ENCODE measurements at places on chromosomes 12 and 14. TPM values are rescaled to one million over a fixed set of nuclear protein-coding genes. Genes with fewer than 3 reads are reported as not detected.

GRCh38 chr14:101835566-101835965 is 74.1 kb downstream of the PPP2R5C start:
- no peak for DNase-seq

- no peak for DNase-seq
These were observed 4.1 kb upstream of the HOXC6 start for GRCh38 chr12:54024127-54024526.

GRCh38 chr12:101678081-101678480 is 19.4 kb upstream of the CHPT1 start:
- no peak for DNase-seq

DNA sequence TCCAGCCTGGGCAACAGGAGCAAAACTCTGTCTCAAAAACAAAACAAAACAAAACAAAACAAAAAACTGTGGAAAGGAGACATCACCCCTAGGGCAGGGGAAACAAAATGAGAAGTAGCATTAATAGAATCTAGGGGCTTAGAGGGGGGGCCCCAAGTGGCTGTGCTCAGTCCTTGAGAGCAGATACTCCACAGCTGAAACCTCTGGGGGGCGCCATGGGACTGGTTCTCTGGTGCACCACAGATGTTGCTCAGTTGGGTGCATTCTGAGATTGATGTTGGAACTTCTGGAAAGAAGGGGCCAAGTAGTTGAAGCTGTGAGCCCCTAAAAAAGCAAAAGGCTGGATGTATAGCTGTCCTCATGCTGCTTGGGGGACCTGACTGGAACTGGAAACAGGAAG is 11.8 kb upstream of the SYNE2 start:
- peak; percentile 71 for DNase-seq

GRCh38 chr14:90894241-90894640 is 78.0 kb upstream of the TTC7B start:
- DNase-seq, result no peak

DNA sequence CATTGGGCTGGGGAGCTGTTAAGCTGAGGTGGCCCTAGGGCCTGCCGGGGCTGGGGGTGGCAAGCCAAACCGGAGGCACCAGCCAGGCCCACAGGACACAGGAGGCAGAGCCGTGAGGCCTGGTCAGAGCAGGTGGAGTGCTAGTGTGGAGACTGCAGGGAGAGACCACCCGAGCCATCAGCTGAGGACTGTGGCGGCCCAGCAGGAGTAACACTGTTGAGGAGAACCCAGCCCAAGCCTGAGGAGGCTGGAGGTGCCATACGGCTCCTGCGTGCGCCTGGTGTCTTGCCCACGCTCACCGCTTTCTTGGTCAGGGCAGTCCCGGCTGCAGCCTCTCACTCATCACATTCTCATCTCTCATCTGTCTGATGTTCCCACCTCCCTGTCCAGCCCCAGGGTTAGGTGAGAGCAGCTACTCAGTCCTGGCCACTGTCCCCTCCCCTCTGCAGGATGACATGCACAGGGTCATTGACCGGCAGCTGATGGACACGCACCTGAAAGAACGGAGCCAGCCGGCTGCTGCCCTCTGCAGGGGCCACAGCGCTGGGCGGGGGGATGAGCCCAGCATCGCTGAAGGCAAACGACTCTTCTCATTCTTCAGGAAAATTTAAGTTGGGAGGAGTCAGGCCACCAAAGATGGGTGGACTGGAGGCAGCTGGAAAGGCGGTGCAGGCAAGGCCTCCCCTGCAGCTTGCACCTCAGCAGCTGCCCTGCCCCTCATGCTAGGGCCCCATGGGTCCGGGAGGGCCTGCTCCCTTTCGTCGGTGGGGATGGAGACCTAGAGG is 23.8 kb downstream of the RAB35 start:
- no peak for DNase-seq

- DNase-seq, result no peak
These were observed 28.7 kb downstream of the SIX6 start for GRCh38 chr14:60537663-60538062.

The TMEM229B gene
- 0.93 TPM for total RNA-seq

DNA sequence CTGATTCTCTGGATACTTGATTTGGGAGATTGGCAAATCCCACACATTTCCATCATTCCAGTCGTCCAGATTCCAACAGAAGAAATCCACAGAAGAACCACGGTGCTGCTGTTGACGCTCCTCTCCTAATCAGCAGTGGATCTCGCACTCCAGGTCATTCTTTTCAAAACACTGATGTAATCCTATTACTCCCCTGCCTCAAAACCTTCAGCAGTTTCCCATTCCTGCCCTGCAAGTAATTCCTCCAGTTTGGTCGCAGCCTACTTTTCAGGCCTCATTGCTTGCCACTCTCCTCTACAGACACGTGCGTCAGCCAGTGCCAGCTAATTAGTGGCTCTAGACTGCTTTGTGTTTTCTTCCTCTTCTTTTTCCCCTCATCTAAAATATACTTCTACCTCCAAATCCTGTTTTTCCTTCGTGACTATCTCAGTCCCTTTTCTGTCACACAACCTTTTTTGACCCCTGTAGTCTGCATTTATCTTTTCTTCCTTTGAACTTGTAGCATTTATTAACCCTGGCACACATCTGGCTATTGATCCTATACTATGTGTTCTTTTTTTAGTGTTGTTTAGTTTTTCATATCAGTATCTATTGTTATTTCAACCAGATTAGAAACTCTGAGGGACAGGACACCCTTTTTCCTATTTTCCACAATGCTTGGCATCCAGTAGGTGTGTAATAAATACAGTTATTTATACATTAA is 36.8 kb downstream of the PRORP start:
- no peak for DNase-seq

DNA sequence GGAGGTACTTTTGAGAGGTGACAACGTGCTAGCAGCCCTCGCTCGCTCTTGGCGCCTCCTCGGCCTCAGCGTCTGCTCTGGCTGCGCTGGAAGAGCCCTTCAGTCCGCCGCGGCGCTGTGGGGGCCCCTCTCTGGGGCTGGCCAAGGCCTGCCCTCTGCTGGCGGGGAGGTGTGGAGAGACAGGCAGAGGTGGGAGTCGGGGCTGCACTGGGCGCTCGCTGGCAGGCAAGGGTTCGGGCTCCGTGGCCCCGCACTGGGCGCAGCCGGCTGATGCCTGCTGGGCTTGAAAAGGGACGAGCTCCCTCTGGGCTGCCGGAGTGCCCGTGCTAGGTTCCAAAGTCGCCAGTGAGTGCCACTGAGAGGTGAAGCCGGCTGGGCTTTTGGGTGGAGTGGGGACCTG is 580.0 kb downstream of the DIO2 start:
- no peak for DNase-seq

DNA sequence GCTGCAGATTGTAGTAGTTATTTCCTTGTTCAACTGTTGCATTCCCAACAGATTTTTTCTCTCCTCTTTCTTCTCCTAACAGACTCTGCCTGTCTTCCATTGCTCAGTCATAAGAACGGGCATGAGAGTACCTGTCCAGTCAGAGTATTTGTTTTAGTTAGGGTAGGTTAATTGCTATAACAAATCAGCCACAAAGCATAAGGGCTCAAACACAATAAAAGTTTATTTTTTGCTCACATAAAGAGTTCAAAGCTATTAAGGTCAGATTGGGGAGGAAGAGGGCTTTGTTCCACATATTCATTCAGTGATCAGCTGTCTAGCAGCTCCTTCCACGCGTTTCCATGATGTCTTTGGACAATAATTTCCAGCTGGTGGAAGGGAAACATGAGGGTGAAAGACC is 92.8 kb upstream of the PLXNC1 start:
- DNase-seq, result no peak

DNA sequence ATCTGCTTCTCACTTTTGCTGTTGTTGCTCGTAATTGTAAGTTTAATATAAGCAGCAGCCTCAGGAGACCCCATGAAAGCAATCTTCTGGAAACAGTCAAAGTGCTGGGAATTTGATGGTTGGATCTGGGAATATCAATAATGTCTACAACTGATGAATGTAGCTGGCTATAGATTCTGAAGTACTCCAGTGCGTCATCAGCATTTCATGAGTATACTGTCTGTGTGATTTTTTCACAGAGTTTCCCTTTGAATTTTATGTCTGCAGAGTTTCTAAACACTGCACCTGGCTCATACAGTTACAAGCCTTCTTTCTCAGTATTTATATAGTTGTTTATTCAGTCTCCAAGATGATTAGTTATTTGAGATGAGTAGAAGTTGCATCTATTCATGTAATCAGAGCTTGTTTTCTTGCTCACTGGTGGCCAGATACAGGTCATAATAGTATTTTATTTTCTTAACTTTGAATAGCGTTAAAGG is 222.3 kb downstream of the RAD51B start:
- DNase-seq, result no peak

- no peak for DNase-seq
These were observed 170.7 kb downstream of the CHST11 start for GRCh38 chr12:104627231-104627989.

DNA sequence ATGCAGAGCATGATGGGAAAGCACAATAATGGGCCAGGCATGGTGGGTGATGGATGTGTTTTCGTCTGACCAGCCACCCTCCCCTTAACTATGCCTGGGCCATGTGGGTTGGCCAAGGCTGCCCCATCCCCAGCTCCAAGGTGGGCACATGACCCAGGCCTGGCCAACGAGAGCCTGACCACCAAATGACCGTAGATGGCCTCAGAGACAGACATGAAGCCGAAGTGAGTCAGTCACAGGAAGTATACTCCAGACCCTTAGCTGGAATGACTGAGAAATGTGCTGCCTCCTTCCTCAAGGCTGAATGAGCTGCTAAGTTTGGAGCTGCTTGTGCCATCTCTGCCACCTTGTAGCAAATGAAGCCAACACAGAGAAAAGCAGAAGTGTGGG is 233.6 kb downstream of the BCL11B start:
- DNase-seq, result no peak

DNA sequence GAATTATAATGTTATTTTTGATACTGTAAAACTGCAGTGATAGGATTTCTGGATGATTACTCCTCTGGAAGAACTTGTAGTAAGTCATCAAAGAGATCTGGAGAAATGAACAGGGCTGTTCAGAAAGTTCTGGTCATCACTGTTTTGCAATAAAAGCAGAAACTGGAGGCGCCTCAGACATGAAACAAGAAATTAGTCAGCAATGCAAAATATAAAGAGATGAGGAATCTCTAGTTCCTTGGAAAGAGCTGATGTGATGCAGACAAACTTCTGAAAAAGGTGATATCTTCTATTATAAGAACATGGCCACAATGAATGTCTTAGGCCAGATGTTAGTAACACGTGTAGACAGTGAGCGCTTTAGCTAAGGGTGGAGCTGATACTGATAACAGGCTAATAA is 9.5 kb downstream of the ACIN1 start:
- peak; percentile 29 for DNase-seq

The CLEC6A gene
- not detected for total RNA-seq

The RNF212B gene
- not detected for total RNA-seq

DNA sequence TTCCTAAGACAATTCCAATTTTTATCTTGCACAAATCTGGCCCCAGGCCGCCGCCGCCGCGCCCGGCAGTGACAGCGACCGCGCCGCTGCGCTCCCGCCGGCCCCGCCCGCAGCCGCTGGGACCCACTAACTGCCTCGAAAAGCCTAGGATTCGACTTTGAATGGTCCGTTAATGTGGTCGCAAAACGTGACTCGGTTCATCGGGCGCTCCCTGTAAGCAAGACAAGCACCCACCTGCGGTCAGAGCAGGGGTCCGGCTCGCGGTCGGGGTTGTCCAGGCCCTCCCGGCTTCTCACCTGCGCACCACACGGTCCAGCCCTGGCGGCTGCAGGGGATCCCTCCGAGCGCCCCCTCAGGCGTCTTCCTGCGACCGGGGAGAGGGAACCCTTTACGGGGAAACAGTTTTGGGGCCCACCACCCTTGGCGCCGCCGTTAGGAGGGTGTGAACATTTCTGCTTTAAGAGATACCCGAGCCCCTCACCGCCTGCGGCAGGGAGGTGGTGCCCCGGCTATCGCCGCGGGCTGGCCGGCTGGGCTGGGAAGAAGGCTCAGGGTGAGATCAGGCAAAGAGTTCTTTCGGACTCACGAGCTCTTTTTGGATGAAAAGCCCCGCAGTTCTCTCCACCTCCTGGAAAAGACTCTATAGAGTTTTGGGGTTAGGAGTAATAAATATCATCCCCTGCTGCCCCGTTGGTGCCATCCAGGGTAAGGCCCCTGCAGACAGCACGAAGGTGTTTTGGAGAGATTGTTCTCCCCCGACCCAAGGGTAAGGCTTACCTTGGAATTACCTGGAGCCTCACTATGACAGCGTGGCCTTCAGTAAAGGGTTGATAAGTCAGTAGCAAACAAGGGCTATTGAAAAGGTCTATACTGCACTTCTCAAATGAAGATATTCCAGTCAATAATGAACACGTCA is 13.6 kb upstream of the FOXJ2 start:
- DNase-seq, result peak; percentile 30

The PRKAB1 gene
- 29.3 TPM for total RNA-seq

GRCh38 chr14:77151918-77152588 is 10.5 kb upstream of the ZDHHC22 start:
- no peak for DNase-seq

DNA sequence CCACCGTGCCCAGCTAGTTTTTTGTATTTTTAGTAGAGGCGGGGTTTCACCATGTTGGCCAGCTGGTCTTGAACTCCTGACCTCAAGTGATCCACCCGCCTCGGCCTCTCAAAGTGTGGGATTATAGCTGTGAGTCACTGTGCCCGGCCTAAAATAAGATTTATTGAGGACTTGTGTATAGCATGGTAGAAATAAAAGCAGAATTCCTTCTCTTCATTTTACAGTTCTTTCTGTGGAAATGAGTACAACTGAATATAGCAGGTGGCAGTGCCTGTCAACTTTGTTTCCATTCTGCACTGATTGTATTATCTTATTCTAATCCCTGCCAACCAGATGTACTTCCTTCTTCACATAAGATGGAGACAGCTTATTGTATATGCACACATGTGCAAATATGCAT is 41.0 kb downstream of the DIP2B start:
- no peak for DNase-seq

DNA sequence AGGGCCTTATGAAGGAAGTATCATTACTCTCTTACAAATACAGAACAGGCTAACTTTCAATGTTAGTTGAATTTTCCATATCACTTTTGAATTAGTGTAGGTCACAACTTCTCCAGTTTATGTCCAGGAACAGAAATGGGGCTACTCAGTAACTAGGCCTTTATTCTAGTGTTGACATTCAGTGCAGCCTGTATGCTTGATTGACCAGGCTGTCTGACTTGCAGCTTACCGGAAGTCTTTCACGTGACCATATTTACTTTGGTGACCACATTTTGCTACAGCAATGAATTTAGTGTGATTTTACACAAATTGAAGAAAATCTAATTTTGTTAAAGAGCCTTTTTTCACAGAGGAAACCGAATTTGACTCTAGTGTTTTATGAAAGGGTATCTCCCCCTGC is 12.4 kb downstream of the MTERF2 start:
- no peak for DNase-seq

The C1QL4 gene
- not detected for total RNA-seq

GRCh38 chr12:47965581-47965980 is 2.2 kb downstream of the TMEM106C start:
- no peak for DNase-seq

All from activated CD4-positive, alpha-beta memory T cell treated with anti-CD3 and anti-CD28 coated beads for 36 hours (primary cell).